MCF 10A (cell line): ENCODE measurements at places on chromosomes 12 and 14. TPM values are rescaled to one million over a fixed set of nuclear protein-coding genes. Genes with fewer than 3 reads are reported as not detected.

Gene TDRD9
- 0.40 and 0.91 TPM in 2 replicates for total RNA-seq

Gene TMBIM6
- 517 and 606 TPM in 2 replicates for total RNA-seq

Gene TCL1B
- total RNA-seq: not detected in 2 replicates

Gene PRR4
- total RNA-seq: 4.6 and 7.7 TPM in 2 replicates

Gene CMAS
- 41.5 and 45.8 TPM in 2 replicates for total RNA-seq

Gene TMEM52B
- not detected in 2 replicates for total RNA-seq

Gene FSCB
- total RNA-seq: not detected in 2 replicates

Gene AICDA
- not detected in 2 replicates for total RNA-seq

Gene TMTC1
- 100 and 109 TPM in 2 replicates for total RNA-seq

Gene SOAT2
- not detected in 2 replicates for total RNA-seq

Gene C3AR1
- not detected in 2 replicates for total RNA-seq

Gene BTBD6
- 16.7 and 24.5 TPM in 2 replicates for total RNA-seq

Gene FIGNL2
- total RNA-seq: not detected in 2 replicates

Gene ERP27
- total RNA-seq: not detected in 2 replicates

Gene JDP2
- 38.9 and 45.3 TPM in 2 replicates for total RNA-seq

Gene AHNAK2
- 218 and 286 TPM in 2 replicates for total RNA-seq

Gene NELL2
- total RNA-seq: not detected in 2 replicates

Gene BEST3
- total RNA-seq: 0.56 TPM in 1 of 2 replicates, not detected in the other

Gene GDF3
- not detected in 2 replicates for total RNA-seq
